Choroid plexus epithelial cell (primary cell): ENCODE measurements at places on chromosomes 13 and 19.
A peak's percentile ranks its signal among the peaks of the same experiment; 100 is the strongest.

DNA sequence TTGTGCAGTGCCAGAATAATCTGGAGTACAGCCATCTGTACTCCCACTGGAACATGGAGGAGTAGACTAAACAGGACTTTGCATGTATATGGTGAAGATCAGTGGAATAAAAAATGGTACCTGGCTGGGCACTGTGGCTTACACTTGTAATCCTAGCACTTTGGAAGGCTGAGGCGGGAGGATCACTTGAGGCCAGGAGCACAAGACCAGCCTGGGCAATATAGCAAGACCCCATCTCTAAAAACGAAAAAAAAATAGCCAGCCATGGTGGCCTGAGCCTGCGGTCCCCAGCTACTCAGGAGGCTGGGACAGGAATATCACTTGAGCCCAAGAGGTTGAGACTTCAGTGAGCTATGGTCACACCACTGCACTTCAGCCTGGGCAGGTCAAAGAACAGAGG is 20.0 kb downstream of the UBA2 start:
- DNase-seq, result no peak

DNA sequence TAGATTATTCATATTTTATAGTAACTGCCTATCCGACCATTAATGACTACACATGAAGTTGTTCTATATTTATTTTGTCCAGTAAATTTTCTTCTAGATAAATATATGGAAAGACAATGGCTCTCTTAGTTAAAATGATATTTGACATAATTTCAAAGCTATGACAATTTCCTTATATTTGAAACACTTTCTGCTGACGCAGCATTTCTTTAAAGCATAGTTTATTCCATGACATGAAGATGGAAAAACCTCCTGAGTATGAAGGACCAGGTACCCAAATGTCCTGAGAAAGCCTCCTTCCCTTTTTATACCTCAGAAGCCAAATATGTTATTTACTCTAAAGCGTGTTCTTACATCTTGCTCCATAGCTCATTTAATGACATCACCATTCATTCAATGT is 831.6 kb downstream of the EFNB2 start:
- no peak for DNase-seq

DNA sequence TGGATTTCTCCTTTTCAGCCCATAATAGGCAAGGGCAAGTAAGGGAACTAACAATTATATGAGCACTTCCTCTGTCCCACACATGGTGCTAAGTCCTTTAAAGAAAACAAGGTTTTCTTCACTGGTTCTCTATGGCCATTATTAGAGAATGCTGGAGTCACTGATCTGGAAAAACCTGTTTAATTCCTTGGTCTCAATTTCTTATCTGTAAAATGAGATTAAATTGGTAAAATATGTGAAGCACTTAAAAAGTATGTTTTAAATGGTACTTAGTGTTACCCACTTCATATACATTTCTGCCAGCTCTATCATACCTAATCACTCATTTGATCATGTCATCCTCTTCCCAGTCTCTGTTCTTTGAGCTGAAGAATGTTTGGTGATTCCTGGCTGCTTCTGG is 39.4 kb downstream of the LRCH1 start:
- DNase-seq, result no peak

DNA sequence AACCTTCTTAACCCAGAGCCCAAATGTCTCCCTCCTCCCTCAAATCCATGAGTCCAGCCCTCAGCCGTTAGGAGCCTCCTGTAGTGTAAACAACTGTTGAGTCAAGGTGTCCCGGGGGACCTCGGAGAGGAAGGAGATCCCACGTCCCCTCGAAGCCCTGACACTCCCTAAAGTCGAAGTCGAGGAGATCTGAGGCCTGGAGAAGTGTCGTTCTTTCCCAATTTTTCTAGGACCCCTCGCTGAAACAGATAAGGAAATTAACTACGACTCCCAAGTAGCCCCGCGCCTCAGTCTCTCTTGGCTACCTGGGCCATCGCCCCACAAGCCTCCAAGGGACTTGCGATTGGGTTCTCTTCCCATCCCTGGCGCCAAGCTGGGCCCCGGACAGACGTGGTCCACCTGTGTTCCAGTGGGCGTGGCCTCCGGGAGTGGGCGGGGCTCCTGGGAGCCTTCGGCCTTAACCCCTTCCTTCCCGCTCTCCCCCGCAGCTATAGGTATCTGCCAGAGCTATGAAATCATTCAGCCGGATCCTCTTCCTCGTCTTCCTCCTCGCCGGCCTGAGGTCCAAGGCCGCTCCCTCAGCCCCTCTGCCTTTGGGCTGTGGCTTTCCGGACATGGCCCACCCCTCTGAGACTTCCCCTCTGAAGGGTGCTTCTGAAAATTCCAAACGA is 869 bp downstream of the GFY start:
- no peak for DNase-seq

GRCh38 chr13:29125191-29125933 is 305.2 kb downstream of the MTUS2 start:
- no peak for DNase-seq

- peak; percentile 74 for DNase-seq
Measured at GRCh38 chr19:8050274-8051096, 2.1 kb upstream of the CCL25 start.
